Breast epithelium (tissue), 4 donors: ENCODE measurements at places on chromosomes 1 and 21. TPM values are rescaled to one million over a fixed set of nuclear protein-coding genes. Genes with fewer than 3 reads are reported as not detected.

Gene KIAA0040
- 56.9 TPM for total RNA-seq

Gene EXO1
- total RNA-seq: 0.16 TPM

Gene HES3
- total RNA-seq: not detected

Gene S100A10
- 70.4 TPM for total RNA-seq

Gene ITGB2
- 19.7 TPM for total RNA-seq

Gene TPR
- total RNA-seq: 76.0 TPM

Gene PER3
- total RNA-seq: 15.4 TPM

Gene CFHR2
- not detected for total RNA-seq

Gene WNT9A
- 1.3 TPM for total RNA-seq

Gene S100A9
- total RNA-seq: 329 TPM

Gene CRNN
- not detected for total RNA-seq

Gene FCER1G
- 40.3 TPM for total RNA-seq
